ENCODE measurements at places on chromosomes 6 and 20. TPM values are rescaled to one million over a fixed set of nuclear protein-coding genes. Genes with fewer than 3 reads are reported as not detected.

The PEX3 gene
- total RNA-seq = 24.3 TPM

DNA sequence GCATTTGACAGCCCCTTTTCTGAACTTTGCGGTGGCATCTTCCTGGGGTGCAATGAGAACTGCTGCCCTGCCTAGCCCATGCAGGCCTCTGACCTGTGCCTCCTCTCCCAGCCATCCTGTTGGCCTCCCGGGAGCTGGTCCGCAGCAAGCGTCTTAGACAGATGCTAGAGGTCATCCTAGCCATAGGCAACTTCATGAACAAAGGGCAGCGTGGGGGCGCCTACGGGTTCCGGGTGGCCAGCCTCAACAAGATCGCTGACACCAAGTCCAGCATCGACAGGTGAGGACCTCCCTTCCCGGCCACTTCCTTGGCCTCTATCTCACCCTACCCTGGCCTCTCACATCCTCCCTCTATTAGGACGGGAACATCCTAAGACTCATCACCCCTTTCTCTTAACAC, 37.6 kb downstream of the MOCS1 start:
- no peak for DNase-seq

- no peak overlapping the region for H3K27ac ChIP-seq
- no peaks in the 10 kb centered on the region for H3K36me3 ChIP-seq
- H3K27me3 ChIP-seq = peaks cover 30% of the 10 kb centered on the region
- no peak for DNase-seq
- no peaks in the 10 kb centered on the region for H3K4me1 ChIP-seq
Measured at GRCh38 chr6:107539409-107539808, 49.5 kb downstream of the SOBP start.

- H3K36me3 ChIP-seq = peaks cover 1% of the 10 kb centered on the region
- no peak for DNase-seq
- H3K27me3 ChIP-seq = peaks cover 40% of the 10 kb centered on the region
- H3K27ac ChIP-seq = no peak overlapping the region
Measured at GRCh38 chr6:121439475-121439874, 4.0 kb downstream of the GJA1 start.
